KG1 (cell line): ENCODE measurements at places on chromosomes 13 and 19.

DNA sequence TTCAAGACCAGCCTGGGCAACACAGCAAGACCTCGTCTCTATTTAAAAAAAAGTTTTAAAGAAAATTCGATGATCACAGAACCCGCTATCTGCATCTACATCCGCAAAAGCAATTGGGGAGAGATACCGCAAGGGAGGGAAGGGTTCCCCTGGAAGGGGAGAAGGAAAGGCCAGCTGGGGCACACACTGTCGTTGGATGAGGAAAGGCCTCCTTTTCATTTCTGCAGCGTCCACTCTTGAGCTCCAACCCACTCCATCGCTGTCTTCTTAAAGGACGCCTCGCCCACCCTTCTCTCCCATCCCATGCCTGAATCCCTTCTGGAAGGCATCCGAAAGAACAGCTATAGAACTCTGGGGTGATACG lies 3.2 kb upstream of the PRKCG start:
- DNase-seq: no peak

DNA sequence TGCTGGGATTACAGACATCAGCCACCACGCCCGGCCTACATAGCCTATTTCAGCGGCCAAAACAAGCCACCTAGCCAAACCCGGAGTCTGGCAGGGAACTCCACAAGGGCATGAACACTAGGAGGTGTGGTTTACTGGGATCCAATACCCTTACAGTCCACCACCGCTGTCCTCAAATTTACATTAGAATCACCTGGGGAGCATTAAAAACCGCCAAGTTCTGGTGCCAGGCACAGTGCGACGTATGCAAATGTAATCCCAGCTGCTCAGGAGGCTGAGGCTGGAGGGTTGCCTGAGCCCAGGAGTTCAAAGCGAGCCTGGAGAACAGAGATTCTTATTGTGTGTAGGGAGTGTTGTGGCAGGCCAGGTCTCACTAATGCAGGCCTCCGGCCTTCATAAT lies 4.2 kb upstream of the AP1M1 start:
- no peak for DNase-seq

DNA sequence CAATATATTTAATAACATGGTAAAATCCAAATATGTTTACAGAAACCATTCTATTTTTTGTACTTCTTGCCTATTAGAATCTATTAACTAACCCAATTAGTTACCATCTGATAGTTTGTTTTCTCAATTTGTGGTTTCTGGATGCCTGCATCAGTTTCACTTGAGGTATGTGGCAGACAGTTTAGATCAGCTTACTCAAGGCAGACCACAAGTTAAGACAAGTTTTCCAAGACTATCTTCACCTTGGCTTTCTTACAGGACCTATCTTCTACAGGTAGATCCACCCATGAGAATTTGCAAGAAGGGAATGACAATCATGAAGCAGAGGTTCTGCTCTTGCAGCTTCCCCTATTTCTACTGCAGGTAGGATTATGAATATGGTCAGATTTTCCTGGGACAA lies 458.6 kb downstream of the DACH1 start:
- DNase-seq: no peak

DNA sequence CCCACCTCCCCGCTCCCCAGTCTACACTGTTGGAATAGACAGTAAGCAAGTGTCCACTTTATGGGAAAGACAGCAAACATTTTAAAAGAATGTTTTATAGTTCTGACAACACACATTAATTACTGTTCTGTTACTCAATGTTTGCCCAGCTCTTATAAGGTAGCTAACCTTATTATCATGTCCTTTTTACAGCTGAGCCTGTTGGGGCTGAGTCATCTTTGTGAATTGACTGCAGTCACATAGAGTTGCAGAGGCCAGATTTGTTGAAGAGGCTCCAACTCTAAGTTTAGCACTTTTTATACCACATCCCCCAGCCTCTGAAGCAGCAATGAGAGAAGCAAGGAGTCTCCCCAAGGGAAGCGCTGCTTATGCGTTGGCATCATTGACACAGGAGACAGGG lies 76.2 kb downstream of the C13orf42 start:
- no peak for DNase-seq

- no peak for DNase-seq
Measured at GRCh38 chr19:17097593-17098126, 22.1 kb downstream of the MYO9B start.

DNA sequence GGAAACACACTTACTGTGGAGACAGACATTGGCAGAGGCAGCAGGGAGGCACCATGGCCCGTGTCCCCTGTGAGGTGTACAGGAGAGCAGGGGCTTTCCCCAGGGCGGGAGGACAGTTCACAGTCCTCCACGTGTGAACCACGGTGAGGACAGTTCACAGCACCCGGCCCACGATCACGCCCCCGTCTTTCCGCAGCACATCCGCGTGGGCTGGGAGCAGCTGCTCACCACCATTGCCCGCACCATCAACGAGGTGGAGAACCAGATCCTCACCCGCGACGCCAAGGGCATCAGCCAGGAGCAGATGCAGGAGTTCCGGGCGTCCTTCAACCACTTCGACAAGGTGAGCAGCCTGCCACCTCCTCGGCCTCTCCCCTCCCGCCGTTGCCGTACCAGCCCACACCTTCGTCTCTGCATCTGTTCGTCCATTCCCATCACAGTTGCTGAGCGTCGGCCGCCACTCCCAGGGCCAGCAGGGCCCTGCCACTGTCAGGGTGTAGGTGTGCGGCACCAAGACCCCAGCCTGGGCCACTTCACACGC lies 17.4 kb downstream of the CAPN12 start:
- DNase-seq: no peak

DNA sequence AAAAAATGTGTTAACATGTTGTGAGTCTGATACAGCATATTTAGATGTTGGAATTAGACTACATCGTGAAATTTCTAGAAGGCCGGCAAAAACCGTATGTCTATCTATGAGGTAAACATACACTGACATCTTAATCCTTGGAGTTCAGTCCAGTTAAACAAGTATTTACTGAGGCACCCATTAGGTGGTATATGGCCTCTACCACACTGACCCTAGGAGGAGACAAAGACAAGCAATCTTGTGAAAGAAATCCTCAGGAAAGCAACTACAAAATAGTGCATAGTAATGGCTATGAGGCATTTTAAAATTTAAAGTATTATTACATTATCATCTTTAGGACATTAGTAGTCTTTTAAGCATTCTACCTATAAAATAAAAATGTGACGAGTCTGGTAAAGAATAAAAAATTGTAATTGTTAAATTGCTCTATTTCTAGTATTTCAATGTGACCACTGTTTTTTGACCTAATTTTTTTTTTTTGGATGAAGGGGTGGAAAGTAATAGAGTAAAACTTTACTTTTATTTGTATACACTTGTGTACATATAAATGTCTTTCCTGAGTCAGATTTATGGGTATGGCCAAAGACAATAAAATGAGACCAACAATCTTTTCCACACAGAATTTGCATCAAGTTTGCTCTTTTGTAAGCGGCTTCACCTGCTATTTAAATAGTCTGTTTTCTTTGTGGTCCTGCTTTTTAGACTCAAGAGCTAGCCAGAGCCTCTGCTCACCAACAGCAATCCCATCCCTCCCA lies 50.5 kb downstream of the KATNAL1 start:
- DNase-seq: no peak

DNA sequence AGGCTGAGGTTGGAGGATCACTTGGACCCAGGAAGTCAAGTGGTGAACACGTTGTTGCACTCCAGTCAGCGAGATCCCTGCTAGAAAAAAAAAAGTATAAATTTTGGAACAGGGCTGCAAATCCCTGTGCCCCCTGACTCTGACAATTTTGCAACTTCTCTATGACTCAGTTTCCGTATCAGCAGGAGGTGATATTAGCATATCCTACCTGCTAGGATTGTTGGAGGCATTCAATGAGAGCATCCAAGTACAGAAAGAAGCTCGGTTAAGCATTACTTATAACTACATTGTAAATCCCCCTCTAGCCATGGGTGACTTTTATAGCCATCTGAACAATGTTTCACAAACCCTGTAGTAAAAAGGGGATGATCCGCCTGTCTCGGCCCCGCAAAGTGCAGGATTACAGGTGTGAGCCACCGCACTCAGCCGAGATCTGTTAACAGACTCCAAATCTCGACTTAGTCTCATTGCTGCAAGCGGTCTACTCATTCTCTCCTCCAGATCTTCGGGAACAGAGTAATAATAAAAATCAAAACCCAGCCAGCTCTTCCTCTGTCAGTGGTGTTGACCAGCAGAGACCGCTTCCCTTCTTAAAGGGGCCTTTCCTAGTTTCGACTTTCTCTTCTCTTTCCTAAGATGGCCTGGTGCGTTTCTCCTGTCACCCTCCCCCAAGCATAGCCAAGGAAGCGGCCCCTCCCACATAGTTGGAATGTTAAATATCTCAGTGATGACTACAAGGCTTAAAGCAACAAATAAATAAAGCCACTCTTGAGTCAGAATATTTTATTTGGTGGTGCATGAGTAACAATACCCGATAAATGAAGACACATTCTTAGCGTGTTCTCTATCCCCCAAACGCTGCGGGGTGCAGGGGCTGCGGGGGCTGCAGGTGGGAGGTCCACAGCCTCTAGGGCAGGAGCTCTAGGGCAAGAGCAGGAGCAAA lies 10.3 kb upstream of the BICRA start:
- DNase-seq: no peak

DNA sequence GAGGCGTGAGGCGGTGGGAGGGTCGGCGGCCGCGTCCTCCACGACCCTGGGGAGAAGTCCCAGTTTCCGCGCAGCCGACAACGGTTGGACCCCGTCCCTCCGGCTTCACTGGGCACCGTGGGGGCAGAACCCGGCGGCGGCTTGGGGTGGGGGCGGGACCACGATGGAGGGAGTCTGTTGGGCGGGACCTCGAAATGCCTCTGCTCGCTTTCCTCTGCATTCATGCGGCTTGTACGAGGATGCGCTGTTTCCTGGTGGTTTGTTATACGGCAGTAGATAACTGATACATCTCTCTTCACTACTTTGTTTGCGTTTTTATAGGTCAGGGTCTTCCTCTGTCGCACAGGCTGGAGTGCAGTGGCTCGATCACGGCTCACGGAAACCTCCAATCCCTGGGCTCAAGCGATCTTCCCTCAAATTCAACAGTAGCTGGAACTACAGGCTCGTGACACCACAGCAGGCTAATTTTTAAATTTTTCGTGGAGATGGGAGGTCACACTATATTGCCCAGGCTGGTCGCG lies 24.6 kb upstream of the ZNF846 start:
- no peak for DNase-seq

GRCh38 chr13:107373551-107373950 lies 805.6 kb upstream of the ARGLU1 start:
- no peak for DNase-seq

- DNase-seq: no peak
Measured at GRCh38 chr13:29099781-29100406, 279.8 kb downstream of the MTUS2 start.

- DNase-seq: no peak
Measured at GRCh38 chr13:53631511-53631910, 602.9 kb downstream of the OLFM4 start.

GRCh38 chr13:112874751-112875300 lies 94.2 kb upstream of the MCF2L start:
- no peak for DNase-seq

- no peak for DNase-seq
Measured at GRCh38 chr13:109476001-109476400, 310.4 kb downstream of the IRS2 start.
